ENCODE measurements at places on chromosomes 4 and X.

GRCh38 chr4:112007391-112007790 lies 137.9 kb upstream of the FAM241A start:
- no peak for DNase-seq

- DNase-seq: no peak
Observed at GRCh38 chr4:141654098-141654497, 17.7 kb downstream of the IL15 start.

DNA sequence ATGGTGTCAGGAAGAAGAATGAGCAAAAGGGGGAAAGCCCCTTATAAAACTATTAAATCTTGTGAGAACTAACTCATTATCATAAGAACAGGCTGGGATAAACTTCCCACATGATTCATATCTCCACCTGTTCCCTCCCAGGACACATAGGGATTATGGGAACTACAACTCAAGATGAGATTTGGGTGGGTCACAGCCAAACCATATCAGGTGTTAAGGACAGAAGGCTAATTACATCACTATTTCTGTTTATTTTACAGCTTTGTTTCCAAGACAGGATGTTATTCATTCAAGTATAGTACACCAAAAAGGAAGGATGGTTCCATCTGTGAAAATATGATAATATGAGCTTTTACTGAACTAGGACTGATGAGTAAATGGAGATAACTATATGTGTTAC lies 63.7 kb upstream of the ARSJ start:
- DNase-seq: no peak

GRCh38 chr4:71343670-71344466 lies 5.0 kb downstream of the SLC4A4 start:
- no peak for DNase-seq

DNA sequence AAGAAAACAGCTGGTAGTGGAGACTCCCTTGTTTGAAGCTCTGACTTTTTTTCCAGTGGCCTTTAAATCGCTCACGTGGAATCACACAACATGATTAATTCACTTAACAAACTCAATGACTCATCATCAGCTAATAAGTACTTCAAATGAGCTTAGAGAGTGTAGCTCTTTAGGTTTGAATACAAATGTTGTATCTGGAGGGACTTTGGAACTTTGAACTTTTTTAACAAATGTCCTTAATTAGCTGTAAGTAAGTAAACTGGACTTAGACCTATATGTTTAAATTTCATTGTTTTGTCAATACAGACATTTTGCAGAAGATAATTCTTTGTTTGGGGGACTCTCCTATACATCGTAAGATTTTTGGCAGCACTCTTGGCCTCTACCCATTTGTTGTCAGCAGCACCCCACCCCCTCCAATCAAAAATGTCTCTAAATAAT lies 581.1 kb downstream of the SPRY1 start:
- DNase-seq: no peak

DNA sequence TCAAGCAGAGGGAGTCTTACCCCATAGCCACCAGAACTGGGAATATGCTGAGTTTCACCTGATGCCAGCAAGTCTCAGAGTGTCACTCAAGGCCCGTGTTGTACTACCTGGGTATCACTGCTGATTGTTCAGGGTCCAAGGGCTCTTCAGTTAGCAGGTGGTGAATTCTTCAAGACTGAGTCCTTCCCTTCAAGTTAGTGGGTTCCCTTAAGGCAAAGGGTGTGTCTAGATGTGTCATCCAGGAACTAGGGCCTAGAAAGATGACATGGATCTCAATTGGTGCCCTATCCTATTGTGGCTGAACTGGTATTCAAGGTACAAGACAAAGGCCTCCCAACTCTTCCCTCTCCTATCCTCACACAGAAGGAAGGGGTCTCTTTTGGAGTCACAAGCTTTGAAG lies 159.9 kb upstream of the DIPK2B start:
- DNase-seq: no peak
